Epithelial cell of esophagus (primary cell): ENCODE measurements at places on chromosomes 12 and 14.

- no peak for DNase-seq
Measured at GRCh38 chr14:29822430-29822709, 105.3 kb downstream of the PRKD1 start.

DNA sequence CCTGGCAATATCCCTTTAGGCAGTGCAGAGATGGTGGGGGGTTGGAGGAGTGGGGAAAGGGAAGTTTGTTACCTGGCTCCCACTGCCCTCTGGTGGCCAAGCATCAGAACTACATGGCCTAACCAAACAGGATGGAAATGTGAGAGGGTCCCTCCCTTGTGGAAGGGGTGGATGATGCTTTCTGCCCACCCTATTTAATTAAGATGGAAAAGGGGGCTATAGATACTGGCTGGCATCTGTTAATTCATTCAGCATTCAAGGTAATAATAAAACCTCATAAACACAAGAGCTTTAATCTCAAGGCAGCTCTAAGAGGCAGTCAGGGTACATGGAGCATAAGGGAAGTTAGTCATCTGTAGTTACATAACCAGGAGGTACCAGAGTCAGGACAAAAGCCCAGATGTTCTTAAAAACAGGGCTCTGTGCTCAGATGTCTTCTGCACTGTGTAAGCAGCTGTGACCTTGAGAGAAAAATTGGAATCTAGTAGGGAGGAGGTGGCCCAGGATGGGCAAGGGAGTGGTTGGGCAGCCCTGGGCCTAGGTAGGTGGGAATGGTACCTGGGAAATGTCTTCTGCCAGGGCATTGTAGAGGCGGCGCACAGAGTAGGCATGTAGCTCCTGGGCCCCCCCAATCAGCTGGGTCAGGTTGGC, 4.6 kb downstream of the AP1G2 start:
- peak; percentile 49 for DNase-seq

GRCh38 chr12:105804591-105805265, 334.0 kb downstream of the NUAK1 start:
- no peak for DNase-seq

- no peak for DNase-seq
Measured at GRCh38 chr12:122849352-122850047, 14.2 kb downstream of the HIP1R start.

DNA sequence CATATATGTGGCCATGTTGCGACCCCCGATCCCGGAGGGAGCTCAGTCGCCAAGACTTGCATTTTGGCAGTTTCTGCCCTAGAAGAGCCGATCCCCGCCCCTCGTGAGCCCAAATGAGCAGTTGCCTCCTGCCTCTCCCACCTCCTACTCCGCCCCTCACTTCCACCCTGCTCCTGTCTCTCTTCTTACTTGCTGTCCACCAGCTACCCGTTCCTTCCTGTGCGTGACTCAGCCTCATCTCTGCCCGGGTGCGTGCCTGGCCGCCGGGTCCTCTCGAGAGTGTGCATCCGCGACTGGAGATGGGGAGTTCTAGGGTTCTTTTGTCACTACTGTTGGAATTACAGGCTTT, 585 bp downstream of the GPATCH2L start:
- peak; percentile 91 for DNase-seq

DNA sequence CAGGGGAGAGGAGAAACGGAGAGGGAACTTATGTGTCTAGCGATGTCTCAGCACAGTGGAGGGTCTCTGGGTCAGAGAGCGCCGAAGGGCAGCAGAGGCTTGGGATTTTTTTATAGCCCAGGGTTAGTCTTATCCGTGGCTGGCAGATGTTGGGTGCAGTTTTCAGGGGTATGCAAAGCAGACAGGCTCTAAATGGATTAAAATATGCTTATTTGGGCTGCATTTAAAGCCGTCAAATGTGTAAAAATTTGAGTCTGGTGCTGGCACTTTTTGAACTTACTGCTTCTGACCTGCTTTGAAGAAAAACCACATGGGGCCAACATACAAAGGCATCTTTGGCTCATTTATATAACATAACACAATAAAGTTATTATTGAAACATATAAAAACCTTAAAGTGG, 178.8 kb downstream of the ESR2 start:
- no peak for DNase-seq

- DNase-seq = peak; percentile 1
Measured at GRCh38 chr14:43539210-43539609, 967.9 kb downstream of the FSCB start.

GRCh38 chr12:108099778-108100489, 29.2 kb upstream of the WSCD2 start:
- DNase-seq = no peak
